ENCODE measurements at places on chromosomes 7 and 10.

GRCh38 chr7:131652194-131652593 lies 95.8 kb upstream of the PODXL start:
- no peak for DNase-seq

GRCh38 chr10:118873738-118874105 lies 119.0 kb upstream of the CACUL1 start:
- DNase-seq, result peak; percentile 93

GRCh38 chr10:100717166-100717565 lies 28.2 kb upstream of the PAX2 start:
- no peak for DNase-seq

GRCh38 chr7:112080978-112081377 lies 125.2 kb downstream of the DOCK4 start:
- DNase-seq, result peak; percentile 27

DNA sequence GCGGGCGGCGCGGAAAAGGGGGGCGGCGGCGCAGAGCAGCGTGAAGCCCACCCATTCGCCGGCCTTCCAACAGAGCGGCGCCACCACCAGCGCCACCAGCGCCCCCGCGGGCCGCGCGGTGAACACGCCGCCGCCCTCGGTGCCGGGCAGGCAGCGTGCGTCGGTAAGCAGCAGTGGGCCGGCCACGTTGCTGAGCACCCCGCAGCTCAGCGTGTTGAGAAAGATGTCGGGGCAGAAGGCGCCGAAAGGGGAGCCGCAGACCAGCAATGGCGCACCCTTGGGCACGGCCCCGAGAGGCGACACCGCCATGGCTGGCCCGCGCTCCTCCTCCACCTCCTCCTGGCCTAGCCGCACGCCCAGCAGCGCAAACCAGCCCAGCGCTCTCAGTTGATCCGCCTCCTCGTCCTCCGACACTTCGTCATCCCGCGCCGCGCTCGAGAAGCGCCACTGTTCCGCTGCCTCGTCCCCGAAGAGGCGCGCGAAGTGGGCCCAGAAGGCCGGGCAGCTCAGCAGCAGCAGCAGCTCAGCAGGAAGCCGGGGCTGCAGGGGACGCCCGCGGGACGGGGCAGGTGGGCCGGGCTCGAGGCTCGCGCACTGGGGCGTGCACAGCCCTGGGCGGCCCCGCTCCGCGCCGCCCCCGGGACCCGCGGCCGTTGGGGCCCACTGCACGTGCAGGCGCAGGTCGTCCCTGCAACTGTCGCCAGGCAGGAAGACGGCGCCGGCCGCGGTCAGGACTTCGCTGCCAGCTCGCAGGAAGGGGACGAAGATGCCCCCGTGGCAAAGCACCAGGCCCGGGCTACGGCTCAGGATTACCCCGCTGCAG lies 623 bp downstream of the TYSND1 start:
- peak; percentile 60 for DNase-seq

DNA sequence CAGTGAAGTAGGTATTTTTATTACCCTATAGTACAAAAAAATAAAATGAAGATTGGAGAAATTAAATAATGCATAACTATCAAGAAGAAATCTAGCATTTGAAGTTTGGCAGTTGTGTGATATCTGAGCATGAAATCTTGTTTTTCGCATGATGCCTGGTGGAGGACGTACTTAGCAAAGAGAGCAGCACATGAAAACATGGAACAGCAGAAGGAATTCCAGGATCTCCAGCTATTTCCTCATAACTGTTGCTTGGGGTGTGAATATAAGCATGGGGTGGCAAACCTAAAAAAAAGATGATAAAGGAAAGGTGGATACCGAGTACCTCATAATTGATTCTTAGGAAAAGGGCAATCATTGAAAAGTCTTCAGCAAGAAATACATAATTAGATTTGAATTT lies 174.3 kb upstream of the FAM3C start:
- DNase-seq, result no peak

DNA sequence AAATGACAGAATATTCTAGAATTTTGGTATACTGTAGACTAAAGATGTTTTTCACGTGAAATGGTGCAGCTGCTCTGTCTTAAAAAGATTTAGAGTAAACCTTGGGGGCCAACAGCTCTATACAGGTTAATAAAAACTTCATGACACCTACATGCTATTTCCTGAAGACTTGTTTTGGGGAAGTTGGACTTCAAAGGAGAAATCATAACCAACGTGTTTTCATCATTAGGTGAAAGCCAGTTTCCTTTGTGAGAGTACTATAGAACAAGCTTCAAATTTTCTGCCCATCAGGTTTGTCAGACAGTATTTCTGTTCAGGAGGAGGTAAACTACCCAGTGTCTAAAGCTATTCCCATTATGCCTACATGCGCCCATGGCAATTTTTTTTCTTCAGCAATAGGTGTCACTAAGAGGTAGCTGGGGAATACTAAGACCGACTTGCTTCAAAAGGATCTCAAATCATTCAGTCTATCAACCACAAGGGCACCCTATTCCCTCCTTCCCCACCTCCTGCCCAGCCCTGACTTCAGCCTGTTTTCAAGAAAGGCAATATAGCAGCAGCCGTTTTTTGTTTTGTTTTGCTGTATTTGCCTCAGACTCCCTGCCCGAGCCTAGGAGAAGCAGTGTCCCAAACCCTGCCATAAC lies 237.3 kb upstream of the SP8 start:
- no peak for DNase-seq

- DNase-seq, result peak; percentile 18
Observed at GRCh38 chr7:100380196-100380595, 6.9 kb downstream of the PILRA start.
